Smooth muscle cell of trachea (primary cell): ENCODE measurements at places on chromosomes 2 and 18. TPM values are rescaled to one million over a fixed set of nuclear protein-coding genes. Genes with fewer than 3 reads are reported as not detected.

The REEP1 gene
- 0.15 TPM in 1 of 2 replicates, not detected in the other for total RNA-seq

The COA5 gene
- 25.5 and 28.8 TPM in 2 replicates for total RNA-seq

The PTPRN gene
- total RNA-seq = 3.6 and 23.8 TPM in 2 replicates

The SNRNP27 gene
- 35.1 and 60.9 TPM in 2 replicates for total RNA-seq

The IL1F10 gene
- not detected in 2 replicates for total RNA-seq

The GALNT13 gene
- 0.17 TPM in 1 of 2 replicates, not detected in the other for total RNA-seq

The CYTIP gene
- total RNA-seq = not detected in 2 replicates

The GNAL gene
- total RNA-seq = 0.15 and 0.99 TPM in 2 replicates

The ICOS gene
- total RNA-seq = not detected in 2 replicates

The ELOA2 gene
- total RNA-seq = not detected in 2 replicates

The COLEC11 gene
- total RNA-seq = 0.44 TPM in 1 of 2 replicates, not detected in the other
